ENCODE measurements at places on chromosomes 6 and 20.

DNA sequence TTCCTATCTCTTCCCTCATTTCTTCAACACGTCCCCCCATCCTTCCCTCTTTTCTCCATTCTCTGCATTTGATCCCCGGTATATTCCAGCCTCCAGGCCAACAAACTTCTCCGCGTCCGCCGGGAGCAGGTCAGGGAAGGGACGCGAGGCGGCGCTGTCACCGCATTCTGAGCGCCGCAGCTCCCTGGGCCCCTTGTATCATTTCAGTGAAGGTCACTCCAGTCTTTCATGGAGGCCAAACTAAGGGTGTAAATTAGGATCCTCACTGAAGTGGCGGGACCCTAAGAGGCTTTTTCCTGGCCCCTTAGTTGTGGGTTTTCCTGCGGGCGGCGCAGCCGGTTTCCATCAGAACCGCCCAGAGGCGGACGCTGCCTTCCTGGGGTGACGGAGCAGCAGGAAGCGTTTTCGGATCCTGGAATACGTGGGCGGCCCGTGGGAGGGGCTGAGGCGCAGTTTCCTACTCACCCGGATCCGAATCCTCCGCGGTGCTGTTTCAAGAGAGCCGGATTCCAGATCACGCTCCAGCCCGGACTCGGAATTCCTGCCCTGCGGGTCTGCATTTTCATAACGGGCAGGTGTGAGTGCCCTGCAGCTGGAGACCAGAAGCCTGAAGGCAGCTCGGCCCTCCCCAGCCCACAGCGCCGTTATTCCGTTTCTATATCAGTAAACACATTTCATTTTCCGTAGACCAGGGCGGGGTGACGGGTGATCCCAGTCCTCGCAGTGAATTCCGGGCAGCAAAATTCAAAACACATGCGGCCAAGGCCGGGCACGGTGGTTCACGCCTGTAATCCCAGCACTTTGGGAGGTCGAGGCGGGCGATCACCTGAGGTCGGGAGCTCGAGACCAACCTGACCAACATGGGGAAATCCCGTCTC lies 3.6 kb upstream of the MICA start:
- DNase-seq, result peak; percentile 31

DNA sequence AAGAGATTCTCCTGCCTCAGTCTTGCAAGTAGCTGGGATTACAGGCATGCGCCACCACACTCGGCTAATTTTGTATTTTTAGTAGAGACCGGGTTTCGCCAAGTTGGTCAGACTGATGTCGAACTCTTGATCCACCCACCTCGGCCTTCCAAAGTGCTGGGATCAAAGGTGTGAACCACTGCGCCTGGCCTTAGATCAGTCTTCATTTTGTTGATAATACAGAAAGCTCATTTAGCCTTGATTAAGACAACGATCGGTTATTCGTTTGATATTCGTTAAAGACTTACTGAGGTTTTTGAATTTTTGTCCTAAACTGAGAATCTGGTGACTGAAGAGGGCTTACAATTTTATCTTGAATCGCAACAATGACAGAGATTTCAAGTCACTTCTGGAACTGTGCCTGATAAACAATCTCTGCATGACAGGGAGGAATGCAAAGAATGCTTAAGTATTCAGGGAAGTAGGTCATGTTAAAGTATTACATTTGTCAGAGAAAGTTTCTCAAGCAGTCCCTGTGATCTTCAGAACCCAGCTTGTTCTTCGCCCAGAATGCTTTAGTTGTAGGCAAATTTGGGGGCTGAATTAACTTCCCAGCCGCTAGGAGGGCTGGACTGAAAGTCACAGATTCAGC lies 14.8 kb downstream of the AKAP12 start:
- no peak for DNase-seq

DNA sequence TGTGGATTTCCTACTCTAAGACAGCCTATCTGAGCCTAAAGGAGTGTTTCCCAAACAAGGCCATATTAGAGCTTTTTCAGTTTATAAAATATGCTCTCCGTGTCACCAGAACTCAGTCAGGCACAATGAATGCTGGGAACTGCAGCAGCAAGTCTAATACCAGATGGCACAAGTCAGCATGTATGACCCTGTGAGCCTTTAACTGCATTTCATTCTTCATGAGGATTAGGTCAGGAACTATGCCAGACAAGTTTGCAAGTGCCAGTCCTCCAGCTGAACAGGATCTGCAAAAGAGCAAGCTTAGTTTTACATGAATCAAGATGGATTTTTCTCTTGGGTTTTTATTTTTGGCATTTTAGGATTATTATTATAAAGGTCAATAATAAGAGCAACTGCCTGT lies 66.7 kb upstream of the SAMD5 start:
- DNase-seq, result no peak

- DNase-seq, result no peak
These were observed 611 bp downstream of the EPB41L2 start for GRCh38 chr6:131062241-131063027.

DNA sequence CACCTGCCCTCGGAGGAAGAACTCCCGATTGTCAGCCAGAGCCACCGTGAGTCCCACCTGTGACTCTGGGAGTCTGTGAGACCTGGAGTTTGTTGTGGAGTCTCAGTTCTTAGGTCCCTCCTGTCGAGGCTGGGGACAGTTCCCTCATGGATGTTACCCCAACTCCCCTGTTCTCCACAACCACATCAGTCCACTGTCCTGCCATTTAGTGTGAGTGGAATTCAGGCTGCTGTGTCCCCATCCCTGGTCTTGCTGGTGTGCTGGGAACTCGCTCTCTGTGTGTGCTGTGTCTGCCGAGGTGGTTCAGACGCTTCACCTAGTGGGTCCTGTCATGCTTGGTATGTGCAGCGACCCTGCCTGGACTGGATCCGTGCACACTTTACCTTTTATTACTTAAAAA lies 163.2 kb downstream of the DTNBP1 start:
- no peak for DNase-seq

- DNase-seq, result no peak
These were observed 287.0 kb upstream of the STXBP5 start for GRCh38 chr6:146917182-146917581.

- DNase-seq, result no peak
These were observed 1.2 kb upstream of the GJA1 start for GRCh38 chr6:121434037-121434770.

- DNase-seq, result no peak
These were observed 43.2 kb downstream of the PACRG start for GRCh38 chr6:162770955-162771354.

- DNase-seq, result no peak
These were observed 31.4 kb upstream of the BACH2 start for GRCh38 chr6:90328004-90328403.

GRCh38 chr6:3162565-3163247 lies 5.4 kb upstream of the TUBB2A start:
- DNase-seq, result peak; percentile 22

- DNase-seq, result no peak
These were observed 84.8 kb upstream of the SASH1 start for GRCh38 chr6:148257810-148258209.
